ENCODE measurements at places on chromosomes 11 and 22.

DNA sequence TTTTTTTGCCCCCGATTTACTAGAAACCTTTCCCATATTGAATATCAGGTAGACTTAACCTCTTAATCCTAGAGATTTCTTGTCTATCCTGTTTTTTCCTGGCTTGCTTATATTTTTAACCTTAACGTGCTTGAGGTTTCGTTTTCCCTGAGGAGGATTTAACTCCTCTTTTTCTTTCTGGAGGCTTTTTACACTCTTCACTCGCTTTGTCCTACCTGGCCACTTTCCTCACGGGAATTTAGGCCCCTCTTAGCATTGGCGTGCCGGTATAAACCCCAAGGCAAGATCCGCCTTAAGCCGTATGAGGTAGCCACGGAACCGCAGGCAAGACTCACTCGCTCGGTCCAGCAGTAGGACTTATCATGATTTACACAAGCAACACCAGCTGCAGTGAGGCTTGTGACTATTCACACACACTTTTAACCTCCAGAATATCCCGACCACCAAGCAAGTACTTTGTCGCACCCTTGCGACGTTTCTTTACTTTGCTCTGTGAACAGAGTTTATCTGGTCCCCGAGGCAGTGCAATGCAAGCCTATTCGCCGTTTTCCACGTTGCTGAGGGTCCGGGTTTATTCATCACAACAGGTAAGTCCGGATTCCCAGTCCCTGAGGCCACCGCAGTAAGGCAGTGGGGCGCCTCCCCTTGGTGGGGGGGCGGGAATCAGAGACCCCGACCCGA, 20.6 kb upstream of the ALDH3B2 start:
- DNase-seq = no peak

DNA sequence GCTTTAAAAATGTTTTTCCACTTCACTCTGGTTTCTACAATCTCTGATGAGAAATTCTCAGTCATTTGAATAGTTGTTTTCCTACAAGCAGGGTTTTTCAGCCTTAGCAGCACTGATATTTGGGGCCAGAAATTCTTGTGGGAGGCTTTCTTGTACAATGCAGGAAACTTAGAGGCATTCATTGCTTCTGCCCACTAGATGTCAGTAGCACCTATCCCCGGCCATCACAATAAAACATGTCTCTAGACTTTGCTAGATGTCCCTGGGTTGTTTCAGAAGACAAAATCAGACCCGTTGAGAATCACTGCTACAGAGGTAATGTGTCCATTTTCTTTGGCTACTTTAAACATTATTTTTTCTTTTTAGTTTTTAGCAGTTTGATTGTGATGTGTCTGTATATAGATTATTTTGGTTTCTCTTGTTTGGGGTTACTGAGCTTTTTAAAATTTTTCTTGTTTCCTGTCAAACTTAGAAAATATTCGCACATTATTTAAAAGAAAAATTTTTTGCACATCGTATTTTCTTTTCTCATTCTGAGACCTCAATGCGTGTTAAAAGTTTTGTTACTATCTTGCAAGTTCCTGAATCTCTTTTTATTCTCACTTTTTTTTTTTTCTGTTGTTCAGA, 60.8 kb upstream of the CCDC179 start:
- no peak for DNase-seq

DNA sequence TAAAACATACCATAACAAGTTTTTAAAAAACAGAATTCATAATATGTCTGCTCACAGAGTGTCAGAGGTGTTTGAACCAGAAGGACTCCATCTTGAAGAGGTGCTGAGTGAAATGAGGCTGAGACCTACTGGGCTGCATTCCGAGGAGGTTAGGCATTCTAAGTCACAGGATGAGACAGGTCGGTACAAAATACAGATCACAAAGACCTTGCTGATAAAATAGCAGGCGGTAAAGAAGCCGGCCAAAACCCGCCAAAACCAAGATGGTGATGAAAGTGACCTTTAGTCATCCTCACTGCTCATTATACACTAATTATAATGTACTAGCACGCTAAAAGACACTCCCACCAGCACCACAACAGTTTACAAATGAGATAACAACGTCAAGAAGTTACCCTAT, 116.4 kb downstream of the ARHGAP32 start:
- DNase-seq = no peak

DNA sequence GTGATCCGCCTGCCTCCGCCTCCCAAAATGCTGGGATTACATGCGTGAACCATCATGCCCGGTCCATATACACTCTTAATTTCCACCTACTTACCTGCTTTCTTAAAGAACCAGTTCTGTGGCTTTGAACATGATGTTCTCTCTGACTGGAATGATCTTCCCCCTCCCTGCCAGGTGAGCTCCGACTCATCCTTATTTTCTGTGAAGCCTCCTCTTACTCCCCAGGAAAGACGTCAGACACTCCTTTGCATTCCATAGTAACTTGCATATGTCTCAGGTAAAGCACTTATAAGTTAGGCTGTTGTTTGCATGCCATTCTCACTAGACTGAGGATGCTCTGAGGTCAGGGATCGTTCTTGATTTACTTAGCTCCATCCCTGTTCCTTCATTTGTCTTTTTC, 91.8 kb upstream of the RAB1B start:
- no peak for DNase-seq

DNA sequence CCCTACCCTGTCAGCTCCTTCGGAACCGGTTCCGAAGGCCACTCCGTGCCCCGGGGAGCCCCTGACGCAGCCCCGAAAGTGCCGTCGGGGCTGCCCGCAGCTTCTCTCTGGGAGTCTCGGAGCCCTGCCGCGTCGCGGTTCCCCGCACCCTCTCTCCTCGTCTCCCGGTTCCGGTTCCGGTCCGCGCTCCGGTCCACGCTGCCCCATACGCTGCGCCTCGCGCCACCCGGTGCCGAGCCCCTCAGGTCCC, 618 bp downstream of the MTA2 start:
- no peak for DNase-seq
